ENCODE measurements at places on chromosomes 1 and 21. TPM values are rescaled to one million over a fixed set of nuclear protein-coding genes. Genes with fewer than 3 reads are reported as not detected.

Gene USH2A
- not detected for total RNA-seq

Gene SYTL1
- 0.32 TPM for total RNA-seq

Gene OR2T29
- not detected for total RNA-seq

Gene CYP4Z1
- not detected for total RNA-seq

Gene RNPC3
- total RNA-seq: 2.3 TPM

Gene NPHS2
- not detected for total RNA-seq

Gene MCM3AP
- 68.7 TPM for total RNA-seq

Gene RYR2
- not detected for total RNA-seq
